PC-3 (cell line): ENCODE measurements at places on chromosomes 12 and 14.

GRCh38 chr12:30473274-30473673 is 222.4 kb downstream of the IPO8 start:
- DNase-seq, result no peak

DNA sequence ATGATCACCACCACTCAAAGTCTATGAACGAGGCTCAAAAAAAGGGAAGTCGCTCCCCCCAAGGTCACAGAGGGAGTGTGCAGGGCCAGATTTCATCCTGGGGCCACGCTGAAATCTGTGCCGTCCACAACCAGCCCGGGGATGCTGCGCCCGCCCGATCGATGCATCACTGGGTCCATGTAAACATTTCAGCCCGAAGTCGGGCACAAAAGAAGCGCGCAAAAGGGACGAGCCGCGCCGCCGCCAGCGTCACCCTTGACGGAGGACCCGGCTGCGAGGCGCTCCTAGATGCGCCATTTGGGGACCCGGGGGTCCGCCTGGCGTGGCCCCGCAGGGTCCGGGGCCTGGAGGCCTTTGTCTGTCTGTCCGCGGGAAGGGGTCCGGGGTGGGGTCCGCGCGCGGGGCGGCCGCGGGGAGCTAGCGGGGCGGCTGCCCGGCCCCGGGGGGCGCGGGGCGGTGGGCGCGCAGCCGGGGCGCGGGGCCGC is 503 bp downstream of the FBXO21 start:
- DNase-seq, result peak; percentile 36

DNA sequence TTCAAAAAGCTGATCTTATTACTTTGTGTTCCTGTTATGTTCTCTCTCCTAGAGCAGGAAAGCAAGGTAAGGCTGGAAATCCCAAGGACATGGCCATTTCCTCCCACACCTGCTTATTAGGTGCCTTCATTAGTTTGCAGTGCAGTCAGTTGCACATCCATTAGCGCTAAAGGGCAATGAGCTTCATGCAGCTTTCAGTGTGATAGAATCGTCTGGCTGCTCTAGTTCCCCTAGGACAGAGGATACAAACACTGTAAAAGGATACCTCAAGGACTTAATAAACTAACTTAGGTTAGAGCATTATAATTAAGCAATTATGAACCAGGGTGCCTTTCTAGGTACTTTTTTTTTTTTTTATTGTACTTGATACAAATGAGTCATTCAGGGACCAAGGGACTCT is 21.1 kb downstream of the TMEM117 start:
- no peak for DNase-seq

DNA sequence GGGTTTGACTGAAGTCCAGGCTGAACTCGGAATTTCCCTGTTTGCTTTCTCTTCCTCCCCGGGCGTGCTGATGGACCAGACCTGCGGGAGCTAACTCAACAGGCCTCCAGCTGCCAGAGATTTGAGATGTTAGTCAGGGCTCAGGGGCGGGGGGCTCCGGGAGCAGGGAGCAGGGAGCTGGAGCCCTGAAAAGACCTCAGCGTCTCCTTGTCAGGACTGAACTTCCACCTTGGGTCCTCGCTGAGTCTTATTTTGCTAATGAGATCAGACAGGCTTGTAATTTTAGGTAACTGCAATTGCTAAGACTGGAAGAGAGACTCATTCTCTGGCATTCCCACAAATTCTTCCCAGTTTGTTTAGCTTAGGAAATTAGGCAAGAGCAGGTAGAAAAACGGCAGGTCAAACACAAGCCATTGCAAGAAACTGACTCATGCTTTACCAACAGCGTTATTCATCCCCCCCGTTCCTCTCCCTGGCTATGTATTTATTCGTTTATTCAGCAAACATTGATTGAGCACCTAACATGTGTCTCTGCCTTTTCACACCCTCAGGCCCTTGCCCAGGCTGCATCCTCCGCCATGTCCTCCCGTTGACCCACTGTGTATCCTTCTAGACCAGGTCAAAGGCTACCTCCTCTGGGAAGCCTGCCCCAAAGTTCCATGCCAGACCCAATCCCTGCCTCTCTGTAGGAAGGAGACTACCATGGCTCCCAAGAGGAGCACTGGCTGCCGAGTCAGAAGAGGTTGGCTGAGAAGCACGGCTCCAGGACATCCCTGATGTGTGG is 80.4 kb upstream of the DIO3 start:
- DNase-seq, result peak; percentile 95

DNA sequence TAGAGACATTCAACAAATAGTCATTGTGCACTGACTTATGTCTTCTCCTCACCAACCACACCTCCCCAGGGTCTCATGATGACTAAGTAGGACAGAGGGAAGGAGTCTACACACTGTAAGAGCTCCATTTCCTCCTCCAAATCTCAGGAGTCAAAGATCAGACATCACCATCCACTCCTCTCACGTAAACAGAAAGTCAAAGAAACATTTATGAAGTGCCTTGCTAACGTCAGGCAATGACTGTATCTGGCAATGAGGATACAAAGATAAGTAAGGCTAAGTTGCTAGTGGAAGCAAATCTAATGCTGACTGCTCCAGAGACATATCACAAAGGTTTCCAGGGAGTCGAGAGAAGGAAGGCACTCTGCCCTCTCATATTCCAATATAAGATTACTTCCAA is 88.9 kb downstream of the SLC2A13 start:
- peak; percentile 62 for DNase-seq

DNA sequence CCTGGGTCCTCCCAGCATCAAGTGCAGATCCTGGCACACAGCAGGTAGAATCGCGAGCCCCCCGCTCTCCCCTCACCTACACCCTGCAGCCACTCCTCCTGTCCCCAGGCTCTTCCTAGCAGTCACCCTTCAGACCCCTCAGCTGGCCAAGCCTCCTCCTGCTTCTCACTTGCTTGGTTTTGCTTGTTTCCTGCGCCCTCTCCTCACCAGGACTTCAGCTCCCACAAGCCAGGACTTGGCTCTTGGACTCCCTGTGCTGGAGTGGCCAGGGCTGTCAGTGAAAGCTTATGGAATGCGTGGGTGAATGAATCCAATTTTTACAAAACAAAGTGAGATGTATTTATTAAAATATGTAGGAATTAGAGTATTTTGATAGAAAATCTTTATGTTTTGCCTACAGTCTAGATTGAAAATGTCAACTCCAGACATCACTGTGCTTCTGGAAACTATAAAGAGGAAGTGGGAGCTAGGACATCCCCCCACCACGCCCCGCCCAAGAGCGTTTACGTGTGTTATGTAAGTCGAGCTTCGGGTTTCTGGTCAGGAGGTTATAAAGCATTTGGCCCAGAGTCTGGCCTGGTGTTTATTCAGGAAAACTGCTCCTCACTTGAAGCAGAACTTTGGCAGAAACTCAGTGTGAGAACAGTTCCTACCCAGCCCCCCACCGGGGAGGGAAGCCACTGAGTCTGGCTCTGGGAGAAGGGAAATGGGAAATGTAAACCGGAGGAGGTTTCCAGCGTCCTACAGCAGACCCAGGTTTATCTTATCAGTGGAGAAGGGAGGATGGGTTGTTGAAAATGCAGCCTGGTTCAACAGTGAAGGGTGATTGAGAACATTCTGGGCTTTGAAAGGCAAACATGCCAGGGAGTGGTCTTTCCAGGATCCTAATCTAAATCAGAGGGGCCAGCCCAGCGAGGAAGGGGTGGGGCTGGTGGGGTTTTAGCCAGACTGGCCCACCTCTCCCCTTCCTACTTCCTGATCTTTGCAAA is 8.8 kb downstream of the ALDH2 start:
- peak; percentile 29 for DNase-seq

DNA sequence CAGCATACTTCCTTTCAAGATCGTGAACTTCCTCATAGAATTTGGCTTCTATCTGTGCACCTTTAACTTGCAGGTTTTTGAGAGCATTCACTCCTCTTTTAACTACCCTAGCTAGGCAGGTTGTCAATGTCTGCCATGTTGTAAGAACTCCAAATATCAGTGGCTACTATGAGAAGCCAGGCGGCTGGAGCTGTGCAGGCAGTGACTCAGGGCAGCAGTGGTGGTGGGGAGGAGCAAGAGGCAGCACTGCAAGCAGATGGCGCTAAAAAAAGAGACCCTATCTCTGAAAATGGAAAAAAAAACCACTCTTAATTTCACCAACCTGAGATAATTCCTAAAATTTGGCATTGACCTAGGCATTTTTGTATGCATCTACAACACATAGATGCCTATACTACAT is 28.5 kb downstream of the YARS2 start:
- DNase-seq, result no peak

GRCh38 chr12:1635301-1636095 is 6.5 kb downstream of the WNT5B start:
- no peak for DNase-seq

DNA sequence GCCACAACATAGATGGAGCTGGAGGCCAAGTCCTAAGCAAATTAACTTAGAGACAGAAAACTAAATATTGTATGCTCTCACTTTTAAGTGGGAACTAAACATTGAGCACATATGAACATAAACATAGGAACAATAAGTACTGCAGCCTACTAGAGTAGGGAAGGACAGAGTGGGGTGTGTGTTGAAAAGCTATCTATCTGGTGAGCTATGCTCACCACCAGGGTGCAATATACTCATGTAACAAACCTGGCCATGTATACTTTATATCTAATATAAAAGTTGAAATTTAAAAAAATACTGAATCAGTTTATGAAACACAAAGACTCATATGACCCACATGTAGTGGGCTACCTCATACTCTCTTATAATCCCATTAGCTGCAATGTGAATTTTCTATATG is 1305.0 kb downstream of the LRFN5 start:
- peak; percentile 39 for DNase-seq

- no peak for DNase-seq
Observed at GRCh38 chr14:56515739-56516138, 63.9 kb upstream of the TMEM260 start.

DNA sequence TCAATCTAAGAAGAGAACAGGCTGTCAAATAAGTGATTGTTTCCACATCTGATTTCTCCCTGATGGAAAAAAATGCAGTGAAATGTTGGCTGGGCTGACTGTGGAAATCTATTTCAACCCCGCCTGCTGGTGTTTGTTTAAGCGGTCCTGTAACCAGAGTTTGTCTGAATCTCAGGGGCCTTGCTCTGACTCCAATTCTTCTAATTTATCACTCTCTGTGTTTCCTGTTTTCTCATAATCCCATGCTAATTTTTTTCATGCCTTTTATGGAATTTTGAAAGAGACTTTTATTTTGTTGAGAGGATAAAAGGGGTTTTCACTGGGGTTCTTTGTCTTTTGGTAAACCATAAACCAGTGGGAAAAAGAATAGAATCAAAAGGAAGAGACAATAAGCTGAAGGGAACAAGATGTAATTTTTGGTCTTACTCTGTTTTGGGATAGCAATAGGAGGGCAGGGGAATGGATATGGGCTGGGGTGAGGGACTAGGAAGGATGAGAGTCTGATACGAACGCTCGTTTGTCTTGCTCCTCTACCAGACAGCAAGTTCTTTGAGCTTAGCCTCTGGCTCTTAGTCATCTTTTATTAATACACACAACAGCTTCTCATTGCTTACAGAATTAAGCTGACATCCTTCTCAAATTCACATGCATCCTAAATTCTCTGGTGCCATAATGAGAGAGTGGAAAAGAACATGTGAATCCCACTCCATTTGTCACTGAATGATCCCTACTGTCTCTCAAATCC is 8.0 kb upstream of the MGP start:
- DNase-seq, result no peak

GRCh38 chr12:4720637-4720995 is 416 bp downstream of the GALNT8 start:
- DNase-seq, result no peak

GRCh38 chr12:10747730-10748129 is 24.6 kb upstream of the YBX3 start:
- DNase-seq, result no peak

- DNase-seq, result peak; percentile 63
Observed at GRCh38 chr14:61720741-61721140, 25.4 kb downstream of the HIF1A start.

GRCh38 chr14:47150267-47150666 is 498.7 kb upstream of the RPL10L start:
- no peak for DNase-seq

- DNase-seq, result no peak
Observed at GRCh38 chr14:58805057-58805456, 167.3 kb downstream of the DACT1 start.

DNA sequence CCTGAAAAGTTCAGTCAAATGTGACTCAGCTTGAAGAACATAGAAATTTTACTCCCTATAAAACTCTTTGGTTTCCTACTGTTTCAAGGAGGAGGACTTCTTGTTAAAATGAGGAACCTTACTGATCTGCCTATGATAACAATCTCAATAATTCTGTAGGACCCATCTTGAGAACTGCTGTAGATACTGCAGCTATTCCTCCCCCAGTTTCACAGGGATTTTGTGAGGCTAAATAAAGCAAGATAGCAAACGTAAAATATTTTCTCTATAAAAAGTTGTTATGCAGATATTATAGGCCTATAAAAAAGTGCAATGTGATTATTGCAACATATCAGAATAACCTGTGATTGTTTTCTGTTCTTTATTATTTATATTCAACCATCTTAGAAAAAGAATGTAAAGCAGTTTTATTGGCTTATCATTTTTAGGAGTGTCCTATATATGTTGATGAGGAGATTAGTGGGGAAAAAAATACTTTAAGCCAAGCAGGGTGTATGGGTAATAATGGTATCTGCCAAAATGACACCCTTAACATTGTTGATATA is 12.1 kb downstream of the CLEC14A start:
- peak; percentile 14 for DNase-seq

DNA sequence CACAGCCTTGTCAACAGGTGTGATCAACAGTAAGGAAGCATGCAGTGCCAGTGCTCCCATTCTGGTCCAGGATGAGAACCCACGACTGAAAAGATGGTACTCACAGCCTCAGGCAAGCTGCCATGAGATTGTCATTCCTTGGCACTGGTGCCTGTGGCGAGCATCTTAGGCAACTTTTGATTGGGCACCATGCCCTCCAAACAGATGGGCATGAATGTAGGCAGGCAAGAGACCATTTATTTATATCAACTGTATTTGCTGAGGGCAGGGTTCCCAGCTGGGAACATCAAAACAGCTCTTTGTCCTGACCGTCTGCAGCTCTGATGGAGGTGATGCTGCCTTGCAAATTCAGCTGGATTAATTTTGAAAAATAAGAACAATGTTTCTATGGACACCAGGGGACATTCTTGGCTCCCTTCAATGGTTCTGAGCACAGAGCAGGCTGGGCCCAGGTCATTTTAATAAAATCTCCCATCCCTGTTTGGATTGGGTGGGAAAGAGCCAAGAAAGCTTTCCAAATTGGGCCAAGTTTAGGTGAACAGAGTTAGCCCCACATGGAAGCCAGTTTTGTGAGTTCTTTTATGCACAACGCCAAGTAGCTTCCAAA is 522.5 kb downstream of the RMST start:
- no peak for DNase-seq

GRCh38 chr12:129073157-129073915 is 220.1 kb downstream of the GLT1D1 start:
- no peak for DNase-seq

- DNase-seq, result peak; percentile 45
Observed at GRCh38 chr12:124915239-124916236, 1.1 kb upstream of the UBC start.
